Chondrocyte (in vitro differentiated cells): ENCODE measurements at places on chromosomes 7 and 10. TPM values are rescaled to one million over a fixed set of nuclear protein-coding genes. Genes with fewer than 3 reads are reported as not detected.
A peak's percentile ranks its signal among the peaks of the same experiment; 100 is the strongest.

Gene HSPA12A
- 5.8 to 9.7 TPM (median 6.9 TPM) in 3 replicates for total RNA-seq

Gene TMEM213
- not detected in 3 replicates for total RNA-seq

- H3K27ac ChIP-seq = no peak overlapping the region
- H3K27me3 ChIP-seq = peaks cover 7% of the 10 kb centered on the region
- no peak for DNase-seq
- peaks cover 3% of the 10 kb centered on the region for H3K4me1 ChIP-seq
- H3K4me3 ChIP-seq = no peak overlapping the region
These were observed 74.1 kb downstream of the LRRTM3 start for GRCh38 chr10:66999762-67000545.

DNA sequence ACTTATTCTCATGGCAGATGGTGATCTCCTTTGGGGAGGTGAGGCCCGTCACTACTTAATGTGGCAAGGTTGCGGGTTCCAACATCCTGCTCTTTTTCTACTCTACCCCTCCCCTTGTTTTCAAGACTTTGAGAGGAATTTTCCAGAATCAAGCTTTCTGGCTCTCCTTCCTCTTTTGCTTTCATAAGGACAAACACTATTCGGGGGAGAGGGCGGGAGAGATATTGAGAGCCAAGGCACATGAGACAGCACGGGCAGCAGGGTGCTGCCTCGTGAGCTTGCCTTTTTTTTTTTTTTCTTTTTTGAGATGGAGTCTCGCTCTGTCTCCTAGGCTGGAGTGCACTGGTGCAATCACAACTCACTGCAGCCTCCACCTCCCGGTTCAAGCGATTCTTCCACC, 6.9 kb upstream of the PFKFB3 start:
- no peaks in the 10 kb centered on the region for H3K27me3 ChIP-seq
- H3K4me1 ChIP-seq = peaks cover 54% of the 10 kb centered on the region
- H3K36me3 ChIP-seq = no peaks in the 10 kb centered on the region
- H3K27ac ChIP-seq = peak overlapping the region; percentile 85
- H3K4me3 ChIP-seq = no peak overlapping the region

DNA sequence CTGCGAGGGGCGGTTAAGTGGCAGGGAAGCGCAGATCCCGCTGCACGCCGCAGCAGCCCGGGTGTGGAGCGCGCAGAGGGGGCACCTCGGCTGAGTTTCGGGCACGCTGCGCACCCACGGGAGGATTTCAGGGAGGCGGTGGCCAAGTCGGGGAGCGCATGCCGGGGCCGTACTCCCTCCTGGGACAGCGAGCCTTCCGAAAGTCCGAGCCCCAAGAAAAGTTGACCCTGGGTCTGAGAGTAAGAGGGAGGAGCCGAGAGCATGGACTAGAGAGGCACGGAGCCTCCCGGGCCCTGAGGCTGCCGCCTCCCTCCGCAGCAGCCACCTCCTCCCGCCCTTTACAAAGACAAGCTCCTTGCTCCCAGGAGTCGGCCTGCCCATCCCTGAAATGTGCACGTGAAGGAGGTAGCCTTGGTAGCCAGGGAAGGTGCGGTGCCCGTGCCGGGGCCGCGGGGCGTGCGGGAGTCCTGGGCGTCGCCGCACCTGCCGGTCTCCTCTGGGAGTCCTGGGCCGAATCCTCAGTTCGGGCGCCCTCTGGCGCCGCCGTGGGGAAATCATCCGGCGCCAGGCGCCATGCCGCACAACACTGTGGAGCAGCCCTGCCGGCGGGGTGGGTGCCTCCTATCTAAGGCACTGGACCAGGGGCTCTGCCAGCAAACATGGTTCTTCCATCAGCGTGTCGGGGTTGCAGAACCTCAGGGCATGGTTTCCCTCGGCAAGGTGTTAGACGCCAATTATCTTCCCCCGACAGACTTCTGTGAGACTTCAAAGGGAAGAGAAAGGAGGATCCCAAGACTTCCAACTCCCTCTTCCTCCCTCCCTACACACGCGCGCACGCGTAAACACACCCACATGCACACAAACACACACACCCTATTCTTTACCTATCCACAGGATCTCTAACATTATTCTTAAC, 104.0 kb downstream of the TRIL start:
- no peaks in the 10 kb centered on the region for H3K36me3 ChIP-seq
- DNase-seq = peak; percentile 92
- peaks cover 8% of the 10 kb centered on the region for H3K27me3 ChIP-seq
- no peak overlapping the region for H3K27ac ChIP-seq

GRCh38 chr7:45026984-45027773, 27.2 kb downstream of the CCM2 start:
- no peak overlapping the region for H3K4me3 ChIP-seq
- peaks cover 4% of the 10 kb centered on the region for H3K36me3 ChIP-seq
- H3K27me3 ChIP-seq = no peaks in the 10 kb centered on the region
- peak; percentile 40 for DNase-seq

DNA sequence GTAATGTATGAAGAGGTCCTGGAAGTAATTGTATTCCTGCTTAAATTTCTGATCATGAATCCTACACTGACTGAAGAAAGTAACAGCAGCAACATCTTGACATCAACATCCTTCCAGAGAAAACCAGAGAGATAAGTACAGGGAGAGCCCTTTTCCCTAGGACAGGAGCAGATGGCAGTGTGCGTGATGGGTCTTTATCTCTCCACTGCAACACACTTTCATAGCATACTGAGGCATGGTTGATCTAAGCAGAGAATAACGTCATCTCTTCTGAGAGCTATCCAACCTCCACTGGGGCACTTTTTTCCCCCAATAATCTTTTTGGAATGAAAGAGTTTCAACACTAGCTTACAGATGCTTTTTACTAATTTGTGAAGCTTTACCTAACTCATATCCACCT, 342 bp downstream of the OR2A25 start:
- DNase-seq = no peak
- no peak overlapping the region for H3K27ac ChIP-seq
- peaks cover 39% of the 10 kb centered on the region for H3K27me3 ChIP-seq
- no peak overlapping the region for H3K4me3 ChIP-seq
- no peaks in the 10 kb centered on the region for H3K36me3 ChIP-seq

- H3K4me3 ChIP-seq = no peak overlapping the region
- no peaks in the 10 kb centered on the region for H3K27me3 ChIP-seq
- no peak for DNase-seq
- peaks cover 28% of the 10 kb centered on the region for H3K4me1 ChIP-seq
These were observed 256.2 kb downstream of the ELFN1 start for GRCh38 chr7:1925973-1926907.

GRCh38 chr10:11255796-11256444, 238.2 kb downstream of the CELF2 start:
- H3K36me3 ChIP-seq = peaks cover 10% of the 10 kb centered on the region
- H3K4me1 ChIP-seq = no peaks in the 10 kb centered on the region
- H3K27me3 ChIP-seq = no peaks in the 10 kb centered on the region
- no peak for DNase-seq
- H3K27ac ChIP-seq = no peak overlapping the region
- H3K4me3 ChIP-seq = no peak overlapping the region

DNA sequence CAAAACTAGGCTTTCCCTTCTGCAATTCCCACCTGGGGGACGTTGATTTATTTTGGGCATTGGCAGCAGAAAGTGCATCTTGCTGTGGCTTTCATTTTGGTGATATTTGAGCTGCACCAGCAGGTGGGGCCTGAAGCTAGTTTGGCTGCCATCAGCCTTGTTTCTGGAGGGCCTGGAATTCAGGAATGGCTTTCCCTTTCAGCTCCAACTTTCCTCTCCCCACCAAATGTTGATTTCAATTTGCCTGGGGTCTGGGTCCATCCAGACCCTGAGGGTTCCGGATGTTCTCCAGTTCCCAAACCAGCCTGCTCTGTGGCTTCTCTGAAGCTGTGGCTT, 640.4 kb downstream of the TYW1 start:
- H3K4me1 ChIP-seq = no peaks in the 10 kb centered on the region
- no peak overlapping the region for H3K4me3 ChIP-seq
- DNase-seq = no peak
- no peaks in the 10 kb centered on the region for H3K36me3 ChIP-seq
- no peak overlapping the region for H3K27ac ChIP-seq

DNA sequence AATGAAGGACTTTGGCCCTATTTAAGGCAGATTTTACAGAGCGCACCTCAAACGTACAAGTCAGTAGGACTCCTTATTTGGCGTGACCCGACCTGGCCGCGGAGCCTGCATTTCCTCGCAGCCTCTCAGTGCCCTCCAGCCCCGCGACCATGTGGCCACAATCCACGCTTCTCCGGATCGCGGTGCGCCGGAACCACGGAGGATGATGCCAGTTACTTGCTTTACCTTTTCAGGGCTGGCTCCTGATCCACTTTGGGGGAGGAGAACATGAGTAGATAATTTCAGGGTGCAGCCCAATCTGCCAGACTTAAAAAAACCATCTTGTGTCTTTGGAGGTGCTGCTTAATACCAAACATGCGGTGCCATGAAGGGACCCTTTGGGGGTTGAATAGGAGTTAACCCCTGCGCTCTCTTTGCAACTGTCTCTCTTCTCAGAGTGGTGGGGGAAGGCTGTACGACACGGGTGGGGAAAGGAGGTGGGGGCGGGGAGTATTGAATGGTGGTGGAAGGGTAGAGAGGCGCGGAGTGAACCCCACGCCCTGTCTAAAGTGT, 1.5 kb downstream of the FRAT1 start:
- H3K27ac ChIP-seq = no peak overlapping the region
- peaks cover 18% of the 10 kb centered on the region for H3K4me1 ChIP-seq
- peak overlapping the region; percentile 66 for H3K4me3 ChIP-seq
- H3K36me3 ChIP-seq = no peaks in the 10 kb centered on the region
- DNase-seq = no peak

DNA sequence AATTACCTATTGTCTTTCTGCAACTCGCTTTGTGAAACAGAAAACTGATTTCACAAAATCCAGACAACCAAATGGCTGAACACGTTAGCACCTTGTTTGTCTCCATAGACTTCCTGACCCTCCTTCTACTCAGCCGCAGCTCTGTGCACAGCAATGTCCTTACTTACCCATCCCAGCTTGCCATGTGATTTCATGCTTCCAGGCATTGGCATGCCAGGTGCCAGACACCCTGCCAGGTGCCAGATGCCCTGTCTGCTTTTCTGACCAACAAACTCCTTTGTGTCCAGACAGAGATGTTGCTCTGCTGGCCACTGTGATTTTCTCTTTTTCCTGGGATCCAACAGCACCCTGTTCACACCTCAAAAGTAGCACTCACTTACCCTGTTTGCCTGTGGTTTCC, 16.1 kb upstream of the FAM170B start:
- H3K4me3 ChIP-seq = no peak overlapping the region
- no peaks in the 10 kb centered on the region for H3K4me1 ChIP-seq
- peaks cover 3% of the 10 kb centered on the region for H3K36me3 ChIP-seq
- H3K27ac ChIP-seq = no peak overlapping the region

DNA sequence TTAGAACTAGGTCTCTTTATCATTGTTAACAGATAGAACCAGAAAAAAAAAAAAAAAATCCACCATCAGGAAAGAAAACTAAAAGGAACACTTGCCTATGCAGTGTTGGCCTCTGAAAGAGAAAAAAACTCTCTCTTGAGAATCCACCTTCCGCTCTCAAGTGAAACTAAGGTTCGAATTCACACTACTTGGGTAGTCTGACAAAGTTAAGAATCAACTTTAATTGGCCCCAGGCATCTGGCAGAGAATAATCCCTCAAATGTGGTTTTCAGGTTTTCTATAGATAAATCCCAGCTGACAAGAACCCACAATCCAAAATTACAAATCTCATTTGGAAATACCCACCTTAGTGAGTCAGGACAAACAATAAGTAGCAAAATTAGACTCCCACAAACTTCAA, 199.7 kb upstream of the LRRN3 start:
- no peaks in the 10 kb centered on the region for H3K27me3 ChIP-seq
- no peak overlapping the region for H3K27ac ChIP-seq
- H3K4me3 ChIP-seq = no peak overlapping the region
- DNase-seq = no peak
- peaks cover 2% of the 10 kb centered on the region for H3K36me3 ChIP-seq
- H3K4me1 ChIP-seq = no peaks in the 10 kb centered on the region

DNA sequence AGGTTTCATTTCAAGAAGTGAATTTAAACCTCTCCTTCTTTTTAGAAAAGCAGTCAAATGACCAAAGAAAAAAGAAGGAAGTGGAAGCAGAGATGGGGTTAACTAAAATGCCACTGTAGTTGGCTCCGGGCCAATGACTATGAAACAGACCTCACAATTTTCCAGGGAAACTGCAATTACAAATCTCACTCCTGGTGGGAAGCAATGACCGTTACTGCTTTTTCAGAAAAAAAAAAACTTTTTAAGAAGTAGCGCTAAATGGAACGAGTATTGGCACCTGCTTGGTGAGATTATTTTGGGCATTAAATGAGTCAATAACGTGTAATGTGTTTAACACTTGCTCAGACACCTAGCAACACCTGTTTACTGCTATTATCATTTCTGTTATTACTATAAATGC, 1.2 kb downstream of the SFRP4 start:
- H3K4me3 ChIP-seq = no peak overlapping the region
- no peak overlapping the region for H3K27ac ChIP-seq
- peaks cover 17% of the 10 kb centered on the region for H3K4me1 ChIP-seq
- H3K27me3 ChIP-seq = peaks cover 41% of the 10 kb centered on the region
- no peaks in the 10 kb centered on the region for H3K36me3 ChIP-seq

Gene RBP3
- not detected in 3 replicates for total RNA-seq

DNA sequence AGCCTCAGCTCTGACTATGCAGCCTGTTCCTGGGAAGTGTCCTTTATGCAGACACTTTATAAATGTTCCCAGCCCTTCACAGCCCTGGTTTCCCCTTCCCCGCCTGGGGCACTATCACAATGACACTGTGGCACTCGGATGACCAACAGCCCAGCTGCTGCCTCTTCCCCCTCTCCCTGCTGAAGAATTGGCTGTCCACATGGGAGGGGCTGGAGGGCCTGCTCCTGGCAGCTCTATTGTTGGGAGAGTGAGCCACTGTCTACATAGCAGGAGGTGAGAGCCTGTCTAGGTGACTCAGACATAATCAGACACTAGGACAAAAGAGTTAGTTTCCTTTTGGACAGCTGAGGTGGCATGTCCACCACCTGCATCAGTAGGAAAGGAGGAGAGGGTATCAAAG, 437.5 kb downstream of the PLXNA4 start:
- no peak overlapping the region for H3K4me3 ChIP-seq
- peaks cover 42% of the 10 kb centered on the region for H3K4me1 ChIP-seq
- H3K27me3 ChIP-seq = no peaks in the 10 kb centered on the region
- no peak for DNase-seq
- no peak overlapping the region for H3K27ac ChIP-seq

DNA sequence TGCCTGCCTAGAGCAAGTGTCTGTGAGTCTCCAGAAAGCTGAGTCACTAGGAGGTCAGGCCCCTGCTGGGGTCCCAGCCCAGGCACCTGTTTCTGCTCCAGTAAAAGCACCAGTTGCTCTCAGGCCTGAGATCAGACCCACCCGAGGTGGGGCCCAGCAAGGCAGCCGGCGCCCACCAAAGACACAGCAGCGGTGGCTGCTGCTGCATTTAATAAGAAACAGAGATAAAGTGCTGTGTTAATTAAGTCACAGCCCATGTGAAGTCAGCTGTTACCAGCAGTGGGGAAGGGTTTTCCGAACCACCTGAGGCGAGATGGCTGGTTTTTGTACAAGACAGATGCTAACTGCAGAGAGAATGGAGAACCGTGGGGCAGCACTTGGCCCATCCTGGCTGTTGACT, 12.1 kb upstream of the LRRC18 start:
- H3K27ac ChIP-seq = no peak overlapping the region
- H3K4me3 ChIP-seq = no peak overlapping the region
- H3K36me3 ChIP-seq = no peaks in the 10 kb centered on the region
- no peak for DNase-seq
- H3K27me3 ChIP-seq = peaks cover 18% of the 10 kb centered on the region
- no peaks in the 10 kb centered on the region for H3K4me1 ChIP-seq

- H3K4me1 ChIP-seq = no peaks in the 10 kb centered on the region
- DNase-seq = no peak
- no peak overlapping the region for H3K4me3 ChIP-seq
- H3K27ac ChIP-seq = no peak overlapping the region
These were observed 261.9 kb downstream of the SNX10 start for GRCh38 chr7:26553582-26553981.

- peak overlapping the region; percentile 19 for H3K4me3 ChIP-seq
These were observed 29.2 kb downstream of the STK17A start for GRCh38 chr7:43612128-43612527.
